ENCODE measurements at places on chromosomes 6 and 20.
A peak's percentile ranks its signal among the peaks of the same experiment; 100 is the strongest.

GRCh38 chr6:160991406-160992060 lies at the start of gene MAP3K4:
MAP3K4 (plus strand) TSS chr6:160991769; CDS start chr6:160991932, 163 bp downstream.
- DNase-seq: peak; percentile 77

DNA sequence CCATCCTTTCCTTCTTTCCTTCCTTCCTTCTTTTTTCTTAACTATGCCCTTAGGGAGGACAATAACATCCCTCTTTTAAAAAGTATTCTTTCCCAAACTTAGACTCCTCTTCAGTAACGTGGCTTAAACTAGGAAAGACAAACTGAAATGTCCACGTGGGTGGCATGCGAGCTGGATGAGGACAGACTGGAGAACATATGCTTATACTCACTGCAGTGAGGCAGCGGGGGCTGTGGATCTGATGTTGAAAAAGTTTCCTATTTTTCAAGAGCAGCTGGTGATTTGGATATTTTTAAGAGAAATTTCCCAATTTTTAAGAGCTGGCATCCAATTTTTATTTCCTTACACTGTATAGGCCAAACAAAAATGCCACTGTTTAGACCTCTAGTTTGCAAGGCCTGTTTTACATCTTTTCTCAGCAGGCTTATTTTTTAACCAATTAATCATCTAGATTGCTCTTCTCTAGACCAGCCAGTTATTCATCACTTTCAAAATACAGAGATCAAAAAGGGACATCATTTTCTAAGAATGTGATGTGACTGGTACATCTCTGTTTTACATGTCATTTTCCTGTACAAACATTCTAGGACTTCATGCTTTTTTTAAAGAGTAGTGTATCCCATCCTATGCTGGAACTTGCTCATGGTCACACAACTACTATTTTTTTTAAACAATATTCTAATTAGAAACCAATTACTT lies 226.5 kb downstream of the BTBD9 start:
- DNase-seq: no peak

GRCh38 chr6:148648754-148649453 lies 97.9 kb upstream of the UST start:
- DNase-seq: no peak

- no peak for DNase-seq
Observed at GRCh38 chr20:63454731-63455567, 17.5 kb downstream of the KCNQ2 start.

DNA sequence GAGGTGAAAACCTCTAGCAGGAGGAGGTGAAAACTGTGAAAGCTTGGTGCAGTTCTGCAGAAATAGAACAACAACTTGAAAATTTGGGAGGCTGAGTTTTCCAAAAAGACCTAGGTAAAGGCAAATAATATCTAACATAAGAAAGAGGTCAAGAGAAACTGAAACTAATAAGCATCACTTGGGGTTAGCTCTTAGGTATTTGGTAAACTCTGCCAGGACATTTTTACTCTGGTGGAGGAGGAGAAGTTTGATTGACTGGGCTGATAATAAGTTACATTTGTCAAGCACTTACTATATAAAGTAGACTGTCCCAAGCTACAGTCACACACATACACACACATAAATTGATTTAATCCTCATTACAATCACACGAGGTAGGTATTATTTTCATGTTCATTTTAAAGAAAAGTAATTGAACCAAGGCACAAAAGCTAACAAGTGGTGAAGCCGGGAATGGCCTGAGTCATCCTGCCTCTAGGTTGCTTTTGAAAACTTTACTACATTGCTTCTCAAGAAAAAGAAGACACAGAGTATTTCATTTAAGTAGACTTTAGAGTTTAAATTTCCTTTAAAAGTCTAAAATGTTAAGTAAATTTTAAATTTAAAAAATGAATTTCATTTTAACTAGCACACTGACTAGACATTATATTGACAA lies 275.5 kb downstream of the PTPRK start:
- no peak for DNase-seq

- no peak for DNase-seq
Observed at GRCh38 chr6:42374018-42374669, 77.6 kb downstream of the TRERF1 start.

DNA sequence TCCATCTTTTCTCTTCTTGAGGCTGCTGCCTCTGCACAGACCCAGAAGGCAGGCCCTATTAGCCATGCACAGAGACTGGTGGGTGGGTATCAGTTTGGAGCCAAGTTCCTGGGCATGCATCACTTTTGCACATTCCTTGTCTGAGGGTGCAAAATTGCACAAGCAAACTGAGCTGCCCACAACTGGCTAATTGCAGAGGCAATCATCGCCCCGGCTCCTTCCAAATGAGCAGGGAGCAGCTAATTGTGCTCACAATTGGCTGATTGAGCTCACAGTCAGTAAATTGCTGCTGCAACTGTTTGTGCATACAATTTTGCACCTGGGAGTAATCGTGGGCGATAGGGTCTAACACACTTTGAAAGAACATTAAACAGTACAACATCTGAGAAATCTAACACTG lies 511.4 kb downstream of the DHX35 start:
- DNase-seq: no peak

- DNase-seq: no peak
Observed at GRCh38 chr20:51830538-51830937, 28.2 kb upstream of the SALL4 start.

- DNase-seq: peak; percentile 46
Observed at GRCh38 chr6:10248378-10248843, 166.5 kb downstream of the TFAP2A start.

- DNase-seq: peak; percentile 33
Observed at GRCh38 chr20:46523696-46524328, 10.5 kb upstream of the ZNF334 start.

DNA sequence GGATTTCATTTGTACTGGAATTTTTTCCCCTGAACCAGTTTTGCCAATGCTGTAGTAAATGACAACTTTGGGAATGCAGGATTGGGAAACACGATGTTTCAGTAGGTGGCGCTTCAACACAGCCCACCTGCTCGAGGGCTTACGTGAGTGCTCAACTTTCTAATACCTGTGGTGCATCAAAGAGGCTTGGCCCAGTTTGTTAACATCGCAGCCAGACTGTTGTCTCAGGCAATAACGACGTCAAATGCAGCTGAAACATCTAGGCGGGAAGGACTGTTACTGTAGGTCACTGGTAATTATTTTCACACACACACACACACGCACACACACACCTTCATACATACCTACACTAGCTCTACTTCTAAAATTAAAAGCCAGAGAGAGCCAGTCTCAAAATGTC lies 815.5 kb upstream of the SLC35B3 start:
- DNase-seq: peak; percentile 71

- DNase-seq: no peak
Observed at GRCh38 chr6:163750431-163751031, 336.0 kb downstream of the QKI start.

DNA sequence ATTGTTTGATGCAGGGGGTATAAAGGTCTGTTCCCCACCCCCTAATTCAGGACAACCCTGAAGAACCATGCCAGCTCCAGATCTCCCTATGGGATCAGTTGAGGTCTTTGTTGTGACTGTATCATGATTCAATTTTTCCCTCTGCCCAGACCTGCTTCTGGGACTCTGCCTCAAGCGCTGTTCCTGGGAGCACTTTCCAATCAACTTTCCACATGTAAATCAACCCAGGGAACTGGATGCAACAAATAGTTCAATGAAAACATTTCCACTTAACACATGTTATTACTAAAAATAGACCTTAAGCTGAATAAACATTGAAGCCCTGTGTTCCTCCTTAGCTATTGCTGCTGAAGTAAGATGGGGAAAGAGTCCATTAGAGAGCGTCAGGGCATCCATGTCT lies 139.5 kb downstream of the C6orf58 start:
- no peak for DNase-seq

- no peak for DNase-seq
Observed at GRCh38 chr6:169216830-169217229, 36.8 kb downstream of the THBS2 start.

DNA sequence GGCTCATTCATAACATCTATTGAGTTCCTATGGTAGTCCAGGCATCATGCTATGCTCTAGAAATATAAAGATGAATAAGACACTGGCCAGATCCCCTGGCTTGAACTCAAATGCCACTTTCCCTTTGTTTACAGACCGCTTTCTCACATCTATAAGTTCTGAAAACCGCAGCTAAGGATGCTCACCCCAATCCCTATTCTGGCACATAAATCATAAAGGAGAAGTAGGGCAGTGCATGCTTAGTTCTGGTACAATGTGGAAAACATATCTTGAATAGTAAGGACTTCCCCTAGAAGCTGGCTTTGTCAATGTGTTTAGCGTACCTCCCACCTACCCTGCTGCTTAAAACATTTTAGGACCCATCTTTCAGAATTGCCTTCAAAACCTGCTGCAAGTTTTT lies 26.4 kb downstream of the MRS2 start:
- no peak for DNase-seq

DNA sequence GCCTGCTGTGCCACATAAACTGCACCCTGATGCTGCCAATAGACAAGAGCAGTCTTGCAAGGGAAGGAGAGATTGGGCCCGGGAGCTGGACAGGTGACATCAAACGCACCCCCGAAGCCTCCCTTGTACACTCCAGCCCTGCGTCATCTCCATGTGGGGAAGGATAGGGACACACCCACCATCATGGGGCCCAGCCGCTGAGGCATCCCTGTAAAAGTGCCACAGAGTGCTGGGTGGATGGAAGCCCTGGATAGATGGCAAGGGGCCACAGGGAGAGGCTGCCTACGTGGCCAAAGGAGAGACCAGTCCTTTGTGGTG lies 117.1 kb downstream of the SYNDIG1 start:
- no peak for DNase-seq

- DNase-seq: no peak
Observed at GRCh38 chr6:29990931-29991330, 48.6 kb downstream of the HLA-A start.

- DNase-seq: no peak
Observed at GRCh38 chr20:34607066-34607465, 48.5 kb downstream of the MAP1LC3A start.

- no peak for DNase-seq
Observed at GRCh38 chr20:11352041-11352440, 565.7 kb upstream of the BTBD3 start.

GRCh38 chr6:107732461-107732860 lies 91.7 kb downstream of the SCML4 start:
- DNase-seq: no peak

DNA sequence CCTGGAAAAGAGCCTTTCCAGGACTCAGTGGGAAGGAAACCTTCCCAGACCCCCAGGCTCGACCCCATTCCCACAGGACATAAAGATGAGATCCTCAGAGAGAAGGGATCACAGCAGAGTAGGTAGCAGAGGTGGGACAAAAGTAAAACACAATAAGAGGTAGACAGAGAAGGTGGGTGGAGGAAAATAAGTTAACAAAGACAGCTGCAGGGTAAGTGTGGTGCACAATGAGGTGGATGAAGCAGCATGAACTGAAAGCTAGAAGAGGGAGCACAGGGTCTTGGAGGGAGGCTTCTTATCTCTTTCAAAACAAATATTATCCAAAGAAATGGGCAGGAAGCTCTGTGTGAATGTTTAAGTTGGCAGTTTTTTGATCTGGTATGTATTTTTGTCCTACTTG lies 14.0 kb upstream of the MAP7 start:
- no peak for DNase-seq

GRCh38 chr6:75266716-75267291 lies 17.8 kb downstream of the TMEM30A start:
- DNase-seq: no peak

- no peak for DNase-seq
Observed at GRCh38 chr6:165883851-165884640, 221.0 kb upstream of the PDE10A start.

GRCh38 chr6:123503619-123504018 lies 133.1 kb downstream of the TRDN start:
- no peak for DNase-seq

- no peak for DNase-seq
Observed at GRCh38 chr6:449057-449430, 57.5 kb downstream of the IRF4 start.

GRCh38 chr6:170460641-170461040 lies 92.5 kb downstream of the PSMB1 start:
- no peak for DNase-seq

GRCh38 chr6:87822011-87822410 lies 120.0 kb upstream of the AKIRIN2 start:
- no peak for DNase-seq

DNA sequence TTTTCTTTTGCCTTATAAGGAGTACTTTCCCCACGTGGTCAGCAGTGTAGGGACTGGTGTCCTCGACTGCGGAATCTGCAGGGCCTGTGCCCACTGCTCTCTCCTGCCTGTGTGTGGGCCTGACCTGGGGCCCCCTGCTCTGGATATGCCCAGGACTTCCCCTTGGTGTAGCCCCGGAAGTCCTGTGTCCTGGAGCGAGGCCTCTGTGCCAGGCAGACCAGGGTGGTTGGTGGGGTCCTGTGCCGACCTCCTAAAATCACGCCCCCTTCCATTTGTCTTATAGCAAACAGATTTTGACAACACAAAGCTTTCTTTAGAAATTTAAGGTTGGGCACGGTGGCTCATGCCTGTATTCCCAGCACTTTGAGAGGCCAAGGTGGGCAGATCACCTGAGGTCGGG lies 64.2 kb downstream of the DLL1 start:
- DNase-seq: no peak

- DNase-seq: no peak
Observed at GRCh38 chr6:30857549-30857948, 26.8 kb upstream of the DDR1 start.

DNA sequence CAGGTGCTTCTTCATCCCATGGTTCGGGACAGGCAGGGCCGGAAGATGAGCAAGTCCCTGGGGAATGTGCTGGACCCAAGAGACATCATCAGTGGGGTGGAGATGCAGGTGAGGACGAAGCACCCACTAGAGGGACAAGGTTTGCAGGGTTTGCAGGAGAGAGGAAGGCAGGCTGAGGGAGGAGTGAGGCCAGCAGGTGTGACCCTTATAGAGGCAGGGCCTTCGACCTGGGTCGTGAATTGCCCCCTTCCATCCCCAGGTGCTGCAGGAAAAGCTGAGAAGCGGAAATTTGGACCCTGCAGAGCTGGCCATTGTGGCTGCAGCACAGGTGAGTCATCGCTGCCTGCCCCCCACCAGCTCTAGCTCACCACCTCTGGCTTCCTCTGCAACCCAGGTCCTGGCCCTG lies 8.4 kb downstream of the VARS2 start:
- DNase-seq: no peak

DNA sequence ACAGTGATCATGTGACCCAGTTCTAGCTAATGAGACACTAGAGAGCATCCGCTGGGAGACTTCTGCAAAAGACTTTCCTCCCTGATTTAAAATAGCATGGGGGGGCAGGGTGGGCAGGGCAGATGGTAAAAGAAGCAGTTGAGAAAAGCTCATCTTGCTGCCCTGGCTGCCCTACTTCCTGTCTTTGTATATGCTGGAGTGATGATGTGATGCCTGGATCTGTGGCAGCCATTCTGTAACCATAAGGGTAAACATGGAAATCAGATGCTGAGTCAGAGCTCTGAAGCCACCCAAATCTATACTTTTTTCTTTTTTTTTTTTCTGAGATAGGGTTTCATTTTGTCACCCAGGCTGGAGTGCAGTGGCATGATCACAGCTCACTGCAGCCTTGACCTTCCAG lies 25.4 kb downstream of the ZFP64 start:
- DNase-seq: no peak
